NCI-H2081 treated with DMSO at 0.1 percent for 48 hours (cell line): ENCODE measurements at places on chromosomes 1 and 21.

- no peak for DNase-seq
These were observed 60.2 kb upstream of the PBX1 start for GRCh38 chr1:164498792-164499191.

- DNase-seq = no peak
These were observed 11.0 kb upstream of the WNT4 start for GRCh38 chr1:22153660-22154437.

DNA sequence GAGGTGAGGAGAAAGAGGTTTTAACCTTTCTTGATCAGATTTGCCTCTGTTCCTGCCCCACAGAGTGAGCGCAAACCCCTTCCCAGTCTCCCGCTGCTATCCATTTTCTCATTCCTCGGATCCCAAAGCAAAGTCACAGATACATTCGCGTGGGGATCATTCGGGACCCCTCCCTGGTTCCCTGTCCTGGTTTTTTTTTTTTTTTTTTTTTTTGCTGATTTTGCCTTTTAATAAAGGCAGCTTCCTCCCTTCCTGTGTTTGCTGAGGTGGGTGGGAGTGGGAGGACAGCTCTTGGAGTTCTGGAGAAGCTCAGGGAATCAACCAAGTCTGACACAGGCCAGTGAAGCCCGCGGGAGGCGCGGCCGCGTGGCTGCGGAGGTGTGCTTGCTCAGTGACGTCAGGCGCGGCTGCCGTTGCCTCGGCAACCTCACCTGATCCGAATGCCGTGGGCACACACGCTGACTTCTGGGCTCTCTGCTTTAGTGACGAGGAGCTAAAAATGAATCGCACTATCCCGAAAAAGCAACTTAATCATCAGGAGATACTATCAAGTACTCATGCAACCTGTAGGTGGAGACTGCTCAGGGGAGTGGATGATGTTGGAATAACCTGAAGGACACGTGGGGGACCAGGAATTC, 106.4 kb downstream of the TBX19 start:
- DNase-seq = no peak

DNA sequence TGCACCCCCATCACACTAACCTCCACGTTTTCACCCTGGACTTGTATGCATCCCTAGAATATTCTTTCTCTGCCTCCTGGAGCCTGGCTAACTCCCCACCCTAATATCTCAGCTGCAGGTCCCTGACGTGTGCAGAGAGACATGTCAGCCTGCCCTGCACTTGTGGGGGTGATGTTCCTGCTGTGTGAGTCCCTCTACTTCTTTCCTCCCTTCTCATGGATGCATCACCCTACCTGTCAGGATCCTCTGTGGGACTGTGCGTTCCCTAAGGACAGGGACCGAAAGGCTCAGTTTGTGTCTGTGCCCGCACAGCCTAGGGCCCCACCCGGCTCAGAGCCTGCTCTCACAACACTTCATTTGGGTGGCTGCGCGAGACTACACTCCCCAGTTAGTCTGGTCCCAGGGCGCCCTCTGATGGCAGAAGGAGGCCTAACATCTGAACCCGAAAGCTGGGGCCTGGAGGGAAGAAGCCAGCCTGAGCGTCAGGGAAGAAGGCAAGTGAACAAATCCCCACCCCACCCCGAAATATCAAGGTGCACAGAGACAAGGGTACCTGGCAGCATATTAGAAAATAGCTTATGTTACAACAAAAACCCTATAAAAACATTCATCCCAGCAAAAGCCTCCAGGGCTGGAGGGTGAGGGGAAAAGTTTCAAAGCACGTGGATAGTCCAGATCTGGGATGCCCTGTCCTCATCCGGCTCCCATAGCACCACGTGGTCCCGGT, 3.7 kb downstream of the CD52 start:
- no peak for DNase-seq

- DNase-seq = no peak
These were observed 179.3 kb downstream of the ZNF326 start for GRCh38 chr1:90174246-90174645.

DNA sequence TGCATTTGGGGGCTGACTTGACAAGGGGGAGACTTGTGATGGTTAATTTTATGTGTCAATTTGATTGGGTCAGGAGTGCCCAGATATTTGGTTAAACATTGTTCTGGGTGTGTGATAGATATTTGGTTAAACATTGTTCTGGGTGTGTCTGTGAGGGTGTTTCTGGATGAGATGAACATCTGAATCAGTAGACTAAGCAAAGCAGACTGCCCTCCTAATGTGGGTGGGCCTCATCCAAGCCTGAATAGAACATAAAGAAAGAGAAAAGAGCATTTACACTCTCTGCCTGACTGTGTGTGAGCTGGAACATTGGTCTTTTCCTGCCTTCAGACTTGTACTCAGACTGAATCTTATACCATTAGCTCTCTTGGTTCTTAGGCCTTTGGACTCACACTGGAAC, 113.5 kb downstream of the ODF2L start:
- DNase-seq = no peak

DNA sequence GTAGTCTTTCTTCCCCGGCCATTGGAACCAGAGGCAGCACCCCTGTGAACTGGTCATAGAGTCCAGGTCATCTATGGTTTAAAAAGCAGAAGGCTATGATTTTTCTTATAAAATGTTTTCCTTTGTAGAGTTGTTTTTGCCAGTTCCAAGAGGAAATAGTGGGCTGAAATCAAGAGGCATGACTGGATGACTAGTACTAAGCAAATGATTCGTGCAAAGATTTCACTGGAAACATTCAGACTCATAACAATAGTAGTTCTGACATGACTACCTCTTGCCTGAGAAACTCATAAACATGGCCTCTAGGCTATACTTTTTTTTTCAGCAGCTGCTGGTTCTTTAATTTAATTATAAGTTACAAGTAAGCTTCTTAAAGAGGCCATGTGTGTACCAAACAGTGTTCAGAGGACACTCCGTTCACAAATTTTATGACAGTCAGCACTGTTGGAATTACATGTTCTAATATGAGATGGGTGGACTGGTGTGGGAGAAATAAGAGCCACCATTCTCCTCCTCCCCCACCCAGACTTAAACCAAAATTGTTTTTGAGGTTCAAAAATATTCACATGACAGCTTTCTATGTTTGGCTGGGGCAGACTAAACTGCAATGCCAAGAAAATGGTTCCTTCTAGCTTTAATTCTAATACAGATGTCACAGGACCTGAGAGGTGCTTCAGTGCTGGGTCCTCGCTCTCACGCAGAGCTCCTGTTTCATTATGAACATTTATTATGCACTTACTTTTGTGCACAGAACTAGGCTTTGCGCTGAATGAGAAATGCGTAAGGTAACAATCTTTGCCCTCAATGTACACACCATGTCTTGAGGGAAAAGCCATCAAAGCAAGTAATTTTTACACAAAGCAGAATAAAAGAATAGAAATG, 147.5 kb downstream of the ZC3H11B start:
- no peak for DNase-seq

- DNase-seq = no peak
These were observed 52.1 kb upstream of the F3 start for GRCh38 chr1:94593611-94594010.

GRCh38 chr1:6580119-6580592, 362 bp downstream of the ZBTB48 start:
- DNase-seq = no peak

DNA sequence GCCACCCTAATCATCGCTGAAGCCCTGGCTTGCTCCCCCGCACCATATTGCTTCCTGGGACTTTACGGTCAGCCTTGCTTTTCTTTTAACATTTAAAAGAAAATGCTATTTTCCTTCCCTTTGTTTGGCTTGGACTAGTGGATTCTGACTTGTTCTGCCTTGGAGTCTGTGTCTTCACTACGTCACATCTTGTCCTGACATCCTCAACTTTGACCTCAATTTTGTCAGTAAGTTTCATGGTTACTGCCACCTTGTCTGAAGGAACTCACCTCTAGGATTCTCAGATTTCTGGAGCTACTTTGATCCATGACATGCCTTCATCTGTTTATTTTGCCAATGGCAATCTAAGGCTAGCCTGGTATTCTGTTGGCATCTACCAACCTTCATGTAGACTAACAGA, 4.3 kb downstream of the RNASEL start:
- no peak for DNase-seq
